ENCODE measurements at places on chromosomes 6 and 20. TPM values are rescaled to one million over a fixed set of nuclear protein-coding genes. Genes with fewer than 3 reads are reported as not detected.

The NFATC2 gene
- 48.3 TPM for total RNA-seq

The BPIFB2 gene
- total RNA-seq, result 0.11 TPM

The NT5E gene
- 18.4 TPM for total RNA-seq

The NKX2-4 gene
- not detected for total RNA-seq

The ARHGAP40 gene
- total RNA-seq, result not detected

The TMC2 gene
- total RNA-seq, result not detected

All from activated T-cell treated with anti-CD3 and anti-CD28 coated beads, Interleukin-2, amount 50 U/mL, for 4 hours (primary cell).